ENCODE measurements at places on chromosomes 16 and 17.

DNA sequence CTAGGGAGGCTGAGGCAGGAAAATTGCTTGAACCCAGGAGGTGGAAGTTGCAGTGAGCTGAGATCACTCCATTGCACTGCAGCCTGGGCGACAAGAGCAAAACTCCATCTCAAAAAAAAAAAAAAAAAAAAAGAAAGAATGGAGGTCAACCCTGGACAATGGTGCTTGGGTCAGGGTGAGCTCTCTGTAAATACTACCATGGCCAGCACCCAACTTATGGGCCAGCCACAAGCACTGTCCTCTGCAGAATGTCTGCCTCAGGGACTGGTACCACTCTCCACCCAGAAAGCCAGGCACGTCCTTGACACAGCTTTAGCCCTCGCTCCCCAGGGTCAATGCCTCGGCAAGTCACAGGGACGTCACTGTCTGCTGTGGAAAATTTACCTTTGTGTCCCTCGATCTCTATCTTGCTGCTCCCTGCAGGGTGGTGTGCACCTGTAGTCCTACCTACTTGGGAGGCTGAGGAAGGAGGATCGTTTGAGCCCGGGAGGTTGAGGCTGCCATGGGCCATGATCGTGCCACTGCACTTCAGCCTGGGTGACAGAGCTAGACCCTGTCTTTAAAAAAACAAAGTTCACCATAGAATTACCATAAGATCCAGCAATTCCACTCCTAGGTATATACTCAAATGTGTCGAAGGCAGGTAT is 123.3 kb downstream of the IRX3 start:
- no peak for DNase-seq

DNA sequence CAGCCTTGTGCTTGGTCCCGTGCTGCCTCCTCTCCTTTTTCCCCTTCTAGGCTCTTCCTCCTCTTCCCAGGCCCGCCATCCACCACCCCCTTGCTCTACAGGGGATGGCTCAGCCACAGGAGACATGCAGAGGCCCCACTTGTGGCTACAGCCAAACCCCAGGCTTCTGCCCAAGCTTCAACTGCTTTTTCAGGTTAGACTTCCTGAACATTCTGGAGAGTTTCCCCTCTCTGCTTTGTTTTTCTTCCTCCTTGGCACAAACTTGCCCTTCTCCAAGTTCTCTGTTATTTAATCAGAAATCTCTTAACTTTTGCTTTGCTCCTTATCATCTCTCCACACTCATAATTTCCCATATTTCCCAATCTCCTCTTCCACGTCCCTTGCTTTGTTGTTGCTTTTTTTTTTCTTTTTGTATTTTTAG is 18.3 kb upstream of the HAS3 start:
- DNase-seq = no peak

GRCh38 chr16:66902648-66903543 is 15.8 kb downstream of the CDH16 start:
- DNase-seq = no peak

- no peak for DNase-seq
These were observed 518 bp downstream of the SH2B1 start for GRCh38 chr16:28863929-28864793.

DNA sequence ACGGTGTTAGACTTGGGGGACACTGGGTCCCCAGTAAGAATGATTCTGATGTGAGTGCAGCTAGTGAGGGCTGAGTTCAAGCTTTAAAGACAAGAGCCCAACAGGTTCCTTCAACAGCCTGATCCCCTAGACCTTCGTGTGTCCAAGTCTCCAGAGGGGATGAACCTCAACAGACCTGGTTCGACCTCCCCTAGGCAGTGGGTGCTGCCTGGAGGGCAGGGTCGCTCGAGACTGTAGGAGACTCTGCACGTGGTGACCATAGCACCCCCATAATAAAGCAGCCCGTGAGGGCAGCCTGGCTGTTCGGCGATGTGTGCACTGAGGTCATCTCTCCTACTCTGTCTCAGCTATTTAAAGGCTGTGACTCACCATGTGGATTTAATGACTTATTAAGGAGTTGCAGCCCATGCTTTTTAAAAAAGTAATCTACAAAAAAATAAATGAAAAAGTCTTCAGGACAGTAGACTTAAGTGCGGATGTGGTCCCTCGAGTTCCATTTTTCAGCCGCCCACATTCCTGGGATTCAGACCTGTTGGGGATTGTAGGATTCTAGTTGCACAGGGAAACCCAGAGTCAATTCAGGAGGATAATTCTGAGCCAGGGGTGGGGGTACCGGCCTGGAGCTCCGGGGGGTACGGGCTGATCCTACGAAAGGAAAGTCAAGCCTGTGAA is 23.4 kb upstream of the METRNL start:
- DNase-seq = no peak

DNA sequence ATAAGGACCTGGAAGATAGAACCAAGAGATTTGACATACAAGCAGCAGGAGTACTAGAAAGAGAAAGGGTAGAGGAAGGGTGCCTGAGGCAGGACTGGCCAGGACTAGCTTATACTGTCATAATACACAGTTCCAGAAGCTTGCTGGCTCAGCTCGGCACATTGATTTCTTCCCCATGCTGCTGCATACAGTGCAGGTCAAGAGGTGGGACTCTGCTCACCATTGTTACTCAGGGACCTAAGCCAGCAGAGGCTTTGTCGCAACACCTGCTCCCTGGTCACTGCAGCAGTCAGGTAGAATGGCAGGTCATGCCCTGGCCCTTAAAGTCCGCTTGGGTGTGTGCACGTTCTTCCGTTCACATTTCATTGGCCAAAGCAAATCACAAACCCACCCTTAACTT is 32.8 kb downstream of the LDHD start:
- no peak for DNase-seq

- no peak for DNase-seq
These were observed 112.9 kb downstream of the METRNL start for GRCh38 chr17:83192161-83192788.

GRCh38 chr17:62781831-62782251 is 26.3 kb downstream of the MARCHF10 start:
- no peak for DNase-seq

- DNase-seq = no peak
These were observed 17.7 kb upstream of the CDH15 start for GRCh38 chr16:89153848-89154271.

- no peak for DNase-seq
These were observed 11.5 kb upstream of the C17orf113 start for GRCh38 chr17:42061646-42062487.

- DNase-seq = no peak
These were observed 105.8 kb upstream of the PMFBP1 start for GRCh38 chr16:72277749-72278148.

- DNase-seq = no peak
These were observed 583 bp downstream of the ATXN2L start for GRCh38 chr16:28823291-28823872.

GRCh38 chr17:80316927-80317705 is 56.5 kb downstream of the RNF213 start:
- no peak for DNase-seq

GRCh38 chr17:27623614-27624013 is 7.4 kb upstream of the LGALS9 start:
- no peak for DNase-seq

- DNase-seq = no peak
These were observed 16.8 kb downstream of the B9D1 start for GRCh38 chr17:19345486-19346350.

GRCh38 chr16:53605831-53606400 is 97.7 kb downstream of the RPGRIP1L start:
- no peak for DNase-seq

DNA sequence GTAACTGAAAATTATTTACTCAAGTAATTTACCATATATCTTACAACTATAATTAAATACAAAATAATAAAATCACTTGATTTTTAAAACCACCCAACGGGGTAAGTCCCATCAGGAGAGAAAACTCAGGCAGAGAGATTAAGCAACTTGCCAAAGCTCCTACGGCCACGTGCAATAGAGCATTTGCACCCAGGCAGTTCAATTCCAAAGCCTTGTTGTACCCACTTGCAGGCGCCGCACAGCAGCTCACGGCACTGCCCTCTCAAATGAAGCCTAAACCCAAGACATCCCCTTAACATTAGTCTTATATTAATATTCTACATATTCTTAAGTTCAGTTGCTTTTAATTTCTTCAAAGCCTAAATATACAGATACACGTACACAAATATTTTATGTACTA is 75.7 kb downstream of the SPAG9 start:
- peak; percentile 45 for DNase-seq

- DNase-seq = no peak
These were observed 12.3 kb downstream of the HMOX2 start for GRCh38 chr16:4488499-4488967.

- DNase-seq = no peak
These were observed 8.9 kb upstream of the MYH11 start for GRCh38 chr16:15865742-15866141.

DNA sequence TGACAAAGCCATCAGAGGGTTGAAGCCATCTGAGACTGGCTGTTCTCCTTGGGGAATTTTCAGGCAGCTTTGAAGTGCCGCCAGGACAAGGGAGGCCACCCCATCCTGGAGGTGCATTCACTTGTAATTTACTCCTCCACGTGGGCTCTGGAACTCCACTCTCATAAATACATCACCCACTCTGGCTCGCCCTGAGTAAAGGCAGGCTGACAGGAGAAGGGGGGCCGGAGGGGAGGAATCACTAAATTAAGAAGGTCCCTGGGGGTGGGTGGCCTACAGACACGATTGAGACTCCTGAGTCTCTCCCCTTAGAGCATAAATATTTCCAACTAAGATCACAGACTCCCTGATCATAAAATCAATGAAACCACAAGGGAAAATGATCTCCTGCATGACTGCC is 56.3 kb upstream of the HNF1B start:
- DNase-seq = no peak

DNA sequence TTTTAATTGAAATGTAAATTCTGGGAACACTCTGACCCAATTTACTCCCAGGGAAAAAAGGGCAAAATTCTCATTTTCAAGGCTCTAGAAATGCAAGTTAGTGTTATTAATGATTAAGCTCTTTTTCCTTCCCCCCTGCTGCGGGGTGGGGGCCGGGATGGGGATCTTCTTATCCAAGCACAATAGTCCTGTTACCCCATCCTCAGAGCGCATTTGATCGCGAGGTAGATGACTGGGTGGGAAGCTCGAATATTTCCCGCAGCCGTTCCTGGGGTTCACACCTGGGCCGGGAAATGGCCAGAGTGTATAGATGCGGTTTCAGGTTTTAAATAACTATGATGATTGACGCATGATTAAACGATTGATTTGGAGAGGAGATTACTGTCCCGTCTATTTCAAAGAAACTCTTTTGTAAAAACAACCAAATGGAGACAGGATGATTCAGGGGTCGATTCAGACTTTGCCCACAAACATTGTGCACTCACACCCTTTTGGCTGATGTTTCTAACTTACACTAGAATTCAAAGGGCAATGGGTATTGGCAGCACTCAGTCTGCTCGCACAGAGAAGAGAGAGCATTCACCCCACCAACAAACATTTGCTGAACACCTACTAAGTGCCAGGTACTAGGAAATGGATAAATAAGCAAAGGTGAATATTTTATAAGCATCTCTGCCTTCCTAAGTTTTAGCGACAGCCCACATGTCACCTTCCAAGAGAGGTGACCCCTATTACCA is 55.0 kb downstream of the SALL1 start:
- DNase-seq = no peak

DNA sequence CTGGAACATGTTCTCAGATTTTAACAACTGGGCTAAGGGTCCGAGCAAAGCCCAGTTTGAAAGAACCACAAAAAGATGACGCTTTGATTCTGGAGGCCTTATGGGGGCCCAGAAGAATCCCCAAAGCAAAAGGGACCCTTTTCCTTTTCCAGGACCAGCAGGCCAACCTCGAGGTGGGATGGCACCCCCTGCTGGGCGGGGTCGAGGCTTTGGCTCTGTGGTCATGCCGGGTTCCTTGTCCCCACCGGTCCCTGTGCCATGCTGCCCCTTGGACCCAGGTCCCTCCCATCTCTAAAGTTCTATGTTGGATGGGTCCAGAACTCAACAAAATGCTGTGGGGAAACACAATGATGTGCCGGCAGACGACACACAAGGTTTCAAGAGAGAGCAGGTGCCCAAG is 30.9 kb downstream of the TMEM204 start:
- no peak for DNase-seq
